ENCODE measurements at places on chromosomes 5 and 9.

DNA sequence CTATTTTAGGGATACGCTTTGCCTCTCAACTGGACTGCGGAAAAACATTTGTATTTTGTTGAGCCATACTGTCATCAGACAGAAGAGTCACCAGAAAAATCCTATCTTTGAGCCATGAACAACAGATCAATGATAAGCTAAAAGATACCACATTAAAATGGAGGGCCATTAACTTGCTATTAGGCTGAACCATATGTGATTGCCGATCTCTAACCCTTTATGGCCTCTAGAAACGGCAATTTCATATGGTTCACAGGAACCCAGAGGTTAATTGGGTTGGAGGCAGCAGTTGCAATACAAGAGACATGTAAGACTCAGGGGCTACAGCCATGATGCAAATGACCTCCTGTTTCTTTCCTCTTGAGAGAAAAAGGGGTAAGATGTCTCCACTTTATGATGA lies 69.8 kb downstream of the MYO10 start:
- no peak for DNase-seq

- peak; percentile 2 for DNase-seq
These were observed 1.4 kb downstream of the IQGAP2 start for GRCh38 chr5:76404223-76405211.

GRCh38 chr9:75896193-75896592 lies 5.7 kb downstream of the PCSK5 start:
- peak; percentile 49 for DNase-seq

- peak; percentile 48 for DNase-seq
These were observed 41.7 kb upstream of the SLC9A3 start for GRCh38 chr5:565782-566440.

GRCh38 chr5:59285300-59286016 lies 608.1 kb downstream of the PDE4D start:
- no peak for DNase-seq

DNA sequence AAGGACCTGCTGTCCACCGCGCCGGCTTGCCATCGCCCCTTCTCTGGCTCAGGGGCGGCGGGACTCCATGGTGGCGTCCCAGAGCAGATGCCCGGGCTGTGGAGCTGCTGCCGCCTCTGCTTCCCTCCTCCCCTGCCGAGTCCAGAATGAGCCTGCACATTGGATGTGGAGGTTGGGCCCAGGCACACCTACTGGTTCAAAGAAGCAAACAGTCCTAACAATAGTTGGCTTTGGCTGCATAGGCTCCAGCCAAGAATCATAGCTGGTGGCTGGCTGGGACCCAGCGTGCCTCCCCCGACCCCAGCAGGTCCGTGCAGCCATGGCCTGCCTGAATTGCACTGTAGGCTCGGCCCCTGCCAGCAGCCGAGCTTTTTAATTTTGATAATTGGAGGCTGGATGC lies 25.8 kb downstream of the ADAMTSL2 start:
- DNase-seq = no peak

GRCh38 chr5:91187032-91187431 lies 196.1 kb downstream of the ARRDC3 start:
- DNase-seq = no peak

- DNase-seq = no peak
These were observed 518.0 kb downstream of the RAB3C start for GRCh38 chr5:59100875-59101274.

DNA sequence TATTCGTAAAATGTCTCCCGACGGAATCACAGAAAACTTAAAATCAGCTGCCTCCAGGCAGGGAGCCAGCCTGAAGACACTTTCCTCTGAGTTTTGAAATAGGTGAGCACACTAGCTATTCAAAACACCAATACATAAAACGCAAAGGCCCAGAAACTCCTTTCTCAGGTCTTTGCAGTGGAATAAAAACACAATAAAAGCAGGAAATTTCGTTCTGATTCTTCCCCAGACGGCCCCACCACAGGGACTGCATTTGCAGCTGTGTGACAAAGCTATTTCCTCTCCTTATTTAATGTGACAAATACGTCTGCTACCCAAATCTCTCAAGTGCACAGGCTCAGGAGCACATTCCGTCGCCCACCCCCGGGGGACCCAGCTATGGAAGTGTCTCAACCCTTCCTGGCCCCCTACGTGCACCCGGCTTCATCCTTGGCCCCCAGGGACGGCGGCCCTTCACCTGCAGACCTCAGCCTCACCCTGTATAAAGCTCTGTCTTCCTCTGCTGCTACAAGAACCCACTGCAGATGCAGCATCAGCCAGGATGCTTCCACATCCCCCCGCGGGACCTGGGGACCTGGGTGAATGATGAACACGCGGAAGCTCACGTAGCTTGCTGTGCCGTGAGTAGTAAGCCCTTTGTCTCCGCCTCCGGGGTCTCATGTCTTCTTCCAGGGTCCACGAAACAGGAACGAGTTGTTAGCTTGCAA lies 24.9 kb downstream of the AHRR start:
- no peak for DNase-seq

GRCh38 chr9:69157751-69158466 lies 16.2 kb upstream of the TJP2 start:
- DNase-seq = peak; percentile 70

DNA sequence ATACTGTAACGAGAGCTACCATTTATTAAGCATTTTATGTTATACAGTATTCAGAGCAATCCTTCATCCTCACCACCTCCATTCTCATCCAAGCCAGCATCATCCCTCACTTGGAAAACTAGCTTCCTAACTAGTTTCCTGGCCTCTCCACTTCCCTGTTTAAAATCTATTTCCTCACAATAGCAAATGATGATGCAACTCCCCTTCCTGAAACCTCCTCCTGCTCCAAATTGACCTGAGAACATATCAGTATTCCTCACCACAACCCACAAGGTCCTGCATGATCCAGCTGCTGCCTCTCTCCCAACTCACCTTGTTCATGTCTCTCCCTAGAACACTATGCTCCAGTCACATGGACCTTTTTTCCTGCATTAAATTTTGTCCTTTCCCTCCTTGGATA lies 4.3 kb upstream of the SLC36A2 start:
- DNase-seq = no peak

DNA sequence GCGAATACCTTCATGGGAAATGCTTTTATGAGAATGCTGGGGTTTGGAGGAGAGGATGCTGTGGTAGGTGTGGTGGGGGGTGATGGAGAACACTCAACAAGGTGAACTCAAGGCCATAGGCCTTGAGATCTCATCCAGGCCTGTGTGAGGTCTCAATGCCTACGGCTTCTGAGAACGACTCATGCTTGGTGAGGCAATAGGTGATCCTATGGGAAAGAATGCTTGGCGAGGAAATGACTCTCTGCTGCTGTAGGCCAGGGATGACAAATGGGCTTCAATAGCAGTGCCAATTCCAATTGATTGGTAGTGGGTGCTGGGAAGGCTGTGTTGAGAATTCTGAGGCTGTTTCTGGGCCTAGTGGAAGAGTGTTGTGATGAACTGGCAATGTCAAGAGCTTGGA lies 280.2 kb upstream of the CLINT1 start:
- DNase-seq = peak; percentile 53

- peak; percentile 39 for DNase-seq
These were observed 49.2 kb upstream of the TNC start for GRCh38 chr9:115167175-115167574.

GRCh38 chr9:116149844-116150243 lies 3.7 kb upstream of the PAPPA start:
- peak; percentile 55 for DNase-seq

- no peak for DNase-seq
These were observed 12.4 kb downstream of the IL5 start for GRCh38 chr5:132530946-132531345.

DNA sequence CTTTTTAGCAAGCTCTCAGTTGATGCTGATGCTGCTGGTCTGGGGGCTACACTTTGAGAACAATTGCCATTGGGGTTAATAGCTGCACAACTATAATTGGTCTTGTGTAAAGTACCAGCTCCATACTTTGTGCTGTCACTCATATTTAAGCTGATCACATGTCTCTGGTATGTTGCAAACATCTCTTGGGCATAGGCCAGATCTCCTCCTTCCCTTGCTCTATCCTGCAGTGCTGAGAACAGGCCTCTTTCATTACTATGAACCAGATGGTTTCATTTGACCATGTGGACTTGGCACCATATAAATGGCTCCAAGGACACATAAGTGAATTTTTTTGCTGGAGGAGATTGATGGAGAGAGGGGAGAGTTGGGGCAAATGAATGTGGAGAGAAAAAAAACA lies 48.4 kb downstream of the DMRT2 start:
- DNase-seq = no peak

- no peak for DNase-seq
These were observed 36.2 kb downstream of the SLC44A1 start for GRCh38 chr9:105280691-105281090.

DNA sequence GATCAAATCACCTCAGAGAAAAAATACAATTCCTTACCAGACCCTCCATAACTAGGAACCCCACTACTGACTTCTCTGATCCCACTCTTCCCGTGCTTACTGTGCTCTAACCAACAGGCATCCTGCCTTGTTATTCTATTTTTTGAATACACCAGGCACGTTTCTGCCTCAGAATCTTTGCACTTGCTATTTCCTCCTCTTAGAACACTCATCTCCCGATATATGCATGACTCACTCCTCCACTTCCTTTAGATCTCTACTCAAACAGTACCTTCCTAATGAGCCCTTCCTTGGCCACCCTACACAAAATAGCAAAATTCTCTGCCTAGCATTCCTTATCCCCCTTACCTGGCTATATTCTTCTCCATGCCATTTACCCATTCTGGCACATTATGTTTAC lies 43.9 kb downstream of the MAPKAP1 start:
- peak; percentile 51 for DNase-seq

DNA sequence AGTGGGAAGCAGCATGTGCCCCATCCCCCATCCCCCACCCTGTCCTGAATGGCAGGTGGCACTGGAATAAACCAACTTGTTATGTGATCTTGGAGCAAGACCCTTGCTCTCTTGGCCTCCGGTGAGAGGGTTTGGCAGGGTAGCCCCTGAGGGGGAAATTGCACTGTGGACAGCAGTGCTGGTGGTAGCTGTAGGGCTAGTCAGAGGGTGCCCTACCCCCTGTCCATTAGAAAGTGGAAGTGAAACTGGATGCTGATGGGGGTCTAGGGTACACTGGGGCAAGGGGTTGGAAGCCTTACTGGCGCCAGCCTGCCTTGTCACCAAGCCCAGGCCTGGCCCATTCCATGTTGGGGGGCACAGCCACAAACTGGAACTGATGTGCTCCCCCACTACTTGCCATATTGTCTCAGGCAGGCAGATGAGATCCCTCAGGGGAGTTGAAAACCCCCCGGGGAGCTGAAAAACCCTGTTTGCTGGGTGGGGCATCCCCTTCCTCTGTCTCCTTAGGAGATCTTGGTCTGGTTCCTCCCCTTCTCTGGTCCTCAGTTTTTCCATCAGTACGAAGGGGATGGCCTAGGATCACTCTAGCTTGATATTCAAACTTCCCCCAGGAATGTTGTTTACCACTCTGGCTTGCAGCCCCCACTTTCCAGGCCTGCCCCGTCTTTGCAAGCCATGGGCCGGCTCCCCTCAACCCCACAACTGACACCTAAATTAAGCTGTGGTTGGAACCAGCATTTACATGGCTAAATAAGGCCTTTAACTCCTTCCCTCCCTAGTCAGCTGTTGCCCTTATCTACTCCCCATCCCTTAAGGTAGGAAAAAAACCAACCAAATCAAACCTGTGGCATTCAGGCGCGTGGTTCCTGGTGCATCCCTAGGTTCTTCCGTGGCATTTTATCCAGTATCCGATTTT lies 14.4 kb upstream of the SYNPO start:
- DNase-seq = no peak

- DNase-seq = peak; percentile 86
These were observed 40.4 kb upstream of the SYNPO start for GRCh38 chr5:150599917-150600511.

- DNase-seq = no peak
These were observed 16.8 kb downstream of the GLDC start for GRCh38 chr9:6628704-6629103.

- no peak for DNase-seq
These were observed 4.0 kb downstream of the SAP30L start for GRCh38 chr5:154449786-154450185.

- DNase-seq = peak; percentile 62
These were observed 112.5 kb downstream of the HAPLN1 start for GRCh38 chr5:83608122-83608521.

- no peak for DNase-seq
These were observed 120.3 kb downstream of the CDC42SE2 start for GRCh38 chr5:131384173-131384572.

DNA sequence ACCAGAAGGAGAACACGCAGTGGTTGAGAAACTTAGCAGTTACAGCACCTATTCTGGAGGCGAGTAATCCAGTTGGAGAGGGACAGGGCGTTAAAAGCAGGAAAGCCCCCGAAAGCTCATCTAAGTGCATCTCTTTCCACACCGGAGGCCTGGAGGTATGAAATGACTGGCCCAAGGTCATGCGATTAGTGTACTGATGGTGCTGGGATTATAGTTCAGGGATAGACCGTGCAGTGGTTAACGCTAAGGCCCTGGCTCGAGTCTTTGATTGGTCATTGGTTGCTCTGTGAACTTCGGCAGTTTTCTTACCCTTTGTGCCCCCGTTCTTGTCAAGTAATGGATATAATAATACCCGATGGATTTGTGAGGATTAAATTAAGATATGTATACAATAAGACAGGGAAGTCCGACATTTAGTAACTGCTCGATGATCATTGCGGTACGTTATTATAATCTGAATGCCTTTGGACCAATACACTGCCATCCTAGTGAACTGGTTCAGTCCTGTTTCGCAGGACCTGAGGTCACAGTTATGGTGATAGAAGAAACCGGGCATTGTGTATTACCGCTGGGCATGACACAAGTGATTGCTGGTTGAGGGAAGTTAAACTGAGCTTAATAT lies 960 bp downstream of the CANX start:
- peak; percentile 53 for DNase-seq

GRCh38 chr9:90842996-90843395 lies 41.4 kb downstream of the SYK start:
- DNase-seq = no peak

DNA sequence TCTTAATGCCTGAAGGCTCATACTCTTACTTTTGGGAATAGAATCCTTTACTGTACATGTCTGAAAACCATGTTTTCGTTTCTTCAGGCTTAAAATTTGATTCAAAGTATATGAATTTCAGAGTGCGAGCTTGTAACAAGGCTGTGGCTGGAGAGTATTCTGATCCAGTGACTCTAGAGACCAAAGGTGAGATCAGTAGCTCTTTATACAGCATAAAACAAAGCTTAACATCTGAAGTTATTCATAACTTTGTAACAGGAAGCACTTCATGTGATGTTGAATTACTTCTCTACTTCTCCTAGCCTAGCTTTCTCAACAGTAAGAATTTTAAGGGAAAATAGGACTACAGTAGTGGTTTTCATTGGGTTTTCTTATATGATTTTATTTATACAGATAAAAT lies 49.4 kb upstream of the FKTN start:
- DNase-seq = no peak

DNA sequence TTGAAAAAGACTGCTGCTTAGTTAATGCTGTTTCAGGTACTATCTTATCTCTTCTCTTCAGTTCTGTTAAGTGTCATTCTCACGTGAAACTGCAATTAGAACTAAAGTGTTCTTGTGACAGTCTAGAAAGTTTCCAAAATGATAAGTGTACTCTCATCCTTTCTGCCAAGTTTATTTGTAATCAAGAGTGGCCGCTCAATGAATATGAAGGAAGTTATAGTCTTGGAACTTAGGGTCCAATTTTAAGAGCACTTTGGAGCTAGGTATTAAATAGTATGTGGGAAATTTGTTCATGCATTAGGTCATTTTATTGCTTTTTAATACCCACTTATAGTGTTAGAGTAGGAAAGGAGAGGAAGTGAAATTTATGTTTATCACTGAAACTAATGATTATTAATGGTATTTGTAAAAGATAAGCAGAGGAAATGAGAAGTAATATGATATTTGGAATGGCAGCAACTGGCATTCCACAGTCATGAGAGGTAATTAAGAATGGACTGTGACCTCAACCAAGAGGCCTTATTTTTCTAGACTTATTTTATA lies 20.4 kb downstream of the XRCC4 start:
- DNase-seq = peak; percentile 37
